ENCODE measurements at places on chromosomes 1 and 21. TPM values are rescaled to one million over a fixed set of nuclear protein-coding genes. Genes with fewer than 3 reads are reported as not detected.

The ADAM15 gene
- polyA plus RNA-seq: 25.2 TPM

- no peak for DNase-seq
Measured at GRCh38 chr1:179087665-179088064, 5.8 kb downstream of the TOR3A start.

The C8B gene
- not detected for polyA plus RNA-seq

DNA sequence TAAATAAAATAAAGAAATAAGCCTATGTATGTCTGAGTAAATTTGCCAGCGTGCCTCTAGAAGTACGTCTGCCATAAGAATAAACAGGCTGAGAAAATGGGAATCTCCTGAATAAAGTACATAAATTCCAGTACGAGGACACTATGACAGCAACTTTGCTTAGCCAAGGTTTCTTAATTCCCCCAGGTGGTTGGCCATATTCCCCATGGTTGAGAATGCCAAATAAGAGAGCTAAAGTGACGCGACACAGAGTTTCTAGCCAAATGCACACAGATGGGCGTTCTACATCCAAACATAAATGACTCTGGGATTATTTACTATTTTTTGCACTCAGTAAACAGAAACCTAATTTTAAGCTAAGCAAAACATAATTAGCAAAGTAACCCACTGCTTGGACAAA, 19.5 kb downstream of the KCNH1 start:
- DNase-seq: no peak

GRCh38 chr21:39640754-39641153, 28.0 kb downstream of the B3GALT5 start:
- no peak for DNase-seq

The RIMKLA gene
- 21.8 TPM for polyA plus RNA-seq
